Stimulated activated CD4-positive, alpha-beta T cell treated with anti-CD3 and anti-CD28 coated beads, Interleukin-15, amount 100 ng/mL, for 1 hour (primary cell): ENCODE measurements at places on chromosomes 5 and 9.

DNA sequence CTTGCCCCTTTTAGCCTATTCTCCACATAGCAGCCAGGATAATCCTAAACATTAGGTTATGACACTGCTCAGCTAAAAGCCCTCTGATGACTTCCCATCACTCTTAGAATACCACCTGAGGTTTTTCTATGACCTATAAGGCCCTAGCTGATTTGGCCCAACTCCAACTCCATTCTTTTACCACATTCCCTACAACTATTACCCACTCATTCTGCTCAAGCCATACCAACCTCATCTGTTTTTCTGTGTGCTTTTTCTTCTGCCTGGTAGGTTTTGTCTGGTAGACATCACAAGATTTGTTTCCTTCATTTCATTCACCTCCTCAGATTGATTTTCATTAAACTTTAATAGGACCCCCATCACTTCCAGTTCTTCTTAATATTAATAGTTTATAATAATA is 12.5 kb upstream of the FCHO2 start:
- DNase-seq: no peak

GRCh38 chr9:37528652-37529471 is 43.1 kb downstream of the POLR1E start:
- DNase-seq: peak; percentile 60

- DNase-seq: no peak
Observed at GRCh38 chr5:121009058-121009457, 545.0 kb downstream of the PRR16 start.

- no peak for DNase-seq
Observed at GRCh38 chr5:91416491-91416890, 33.4 kb upstream of the ARRDC3 start.

GRCh38 chr5:145362266-145362665 is 472.9 kb downstream of the PRELID2 start:
- no peak for DNase-seq

GRCh38 chr9:18768951-18769622 is 263.9 kb downstream of the SAXO1 start:
- no peak for DNase-seq

DNA sequence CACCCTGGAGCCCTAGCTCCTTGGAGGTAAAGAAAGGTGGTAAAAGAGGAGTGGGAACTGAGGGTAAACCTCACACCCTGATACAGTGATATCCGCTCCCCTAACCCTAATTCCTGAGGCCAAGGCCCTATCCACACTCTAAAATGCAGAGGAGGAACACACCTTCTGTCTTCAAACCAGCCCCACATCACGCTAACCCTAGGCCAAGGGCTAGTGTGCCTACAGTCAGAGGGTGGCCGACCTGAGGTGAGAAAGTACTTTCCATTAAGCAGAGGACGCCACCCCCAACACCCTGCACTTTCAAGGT is 590 bp downstream of the HDAC3 start:
- DNase-seq: no peak

DNA sequence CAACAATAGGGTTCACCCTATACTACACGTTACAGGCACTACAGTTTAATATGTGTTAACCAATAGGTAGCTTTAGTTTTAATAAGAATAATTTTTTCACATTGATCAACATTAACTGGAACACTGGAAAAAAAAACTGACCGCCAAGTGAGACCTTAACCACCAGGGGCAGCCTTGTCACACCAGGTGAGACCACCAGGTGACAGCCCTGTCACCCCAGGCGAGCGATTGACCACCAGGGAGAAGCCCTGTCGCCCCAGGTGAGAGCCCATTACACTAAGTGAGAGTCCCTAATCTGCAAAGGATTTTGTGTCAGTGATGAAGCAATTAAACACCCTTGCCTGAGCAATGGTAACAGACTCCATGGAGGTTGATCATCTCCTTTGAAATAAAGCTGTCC is 75.4 kb upstream of the SYK start:
- no peak for DNase-seq

- no peak for DNase-seq
Observed at GRCh38 chr5:149408252-149409099, 29.4 kb upstream of the IL17B start.

DNA sequence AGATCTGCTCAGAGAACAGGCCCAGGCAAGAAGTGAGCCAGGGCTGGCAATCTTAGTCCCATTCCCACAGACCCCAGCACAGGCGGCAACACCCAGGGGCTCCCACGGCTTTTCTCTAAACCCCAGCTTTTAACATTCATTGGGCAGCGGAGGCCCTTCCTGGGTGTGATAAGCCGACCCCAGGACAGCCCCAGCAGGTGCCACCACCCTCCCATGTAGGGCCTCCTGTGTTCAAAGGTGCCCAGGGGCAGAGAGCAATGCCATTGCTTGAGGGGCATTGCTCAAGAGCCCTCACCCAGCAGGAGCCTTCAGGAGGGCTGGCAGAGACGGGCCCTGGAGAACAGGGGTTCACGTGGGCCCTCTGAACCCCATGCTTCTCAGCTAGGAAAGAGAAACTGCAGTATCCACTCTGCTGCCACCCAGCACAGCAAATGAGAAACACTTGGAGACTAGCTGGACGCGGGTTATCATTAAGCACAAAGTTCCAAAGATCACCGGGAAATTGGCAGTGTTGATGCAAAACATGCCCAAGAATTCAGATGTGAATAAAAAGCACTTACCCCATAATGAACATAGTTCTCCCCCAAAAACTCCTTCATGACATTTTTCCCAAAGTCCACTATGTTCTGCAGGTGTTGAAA is 13.9 kb downstream of the IPPK start:
- no peak for DNase-seq

DNA sequence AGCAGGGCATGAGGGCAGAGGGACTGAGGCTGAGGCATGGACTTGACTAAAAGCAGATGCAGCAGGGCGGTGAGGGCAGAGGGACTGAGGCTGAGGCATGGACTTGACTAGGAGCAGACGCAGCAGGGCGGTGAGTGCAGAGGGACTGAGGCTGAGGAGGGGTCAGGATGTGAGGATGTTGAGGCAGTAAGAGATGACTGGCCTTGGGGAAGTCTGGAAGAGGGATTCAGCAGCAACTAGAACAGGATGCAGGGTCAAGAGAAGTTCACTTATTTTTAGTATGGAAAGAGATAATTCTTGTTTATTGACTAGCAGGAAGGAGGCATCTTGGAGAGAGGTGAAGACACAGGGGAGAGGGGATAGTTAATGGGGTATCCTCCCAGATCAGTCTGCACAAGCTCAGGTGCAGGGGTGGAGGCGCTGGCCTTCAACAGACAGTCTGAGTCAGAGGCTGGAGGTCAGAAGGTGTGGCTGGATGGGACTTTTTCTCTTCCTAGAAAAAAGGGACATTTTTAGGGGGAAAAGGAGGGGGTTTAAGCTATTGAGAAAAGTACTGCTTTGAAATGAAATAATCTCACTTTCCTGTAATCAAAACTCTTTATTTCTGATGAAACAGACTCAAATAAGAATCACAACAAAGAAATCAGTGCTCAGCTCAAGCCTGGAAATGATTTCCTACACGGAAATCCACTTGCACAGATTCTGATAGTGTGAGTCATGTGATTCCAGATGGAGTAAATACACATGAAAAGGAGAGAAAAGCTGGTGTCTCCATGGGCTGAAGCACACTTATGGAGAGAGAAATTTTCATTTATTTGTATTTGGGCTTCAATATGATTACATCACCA is 130.9 kb downstream of the PALM2AKAP2 start:
- DNase-seq: no peak

DNA sequence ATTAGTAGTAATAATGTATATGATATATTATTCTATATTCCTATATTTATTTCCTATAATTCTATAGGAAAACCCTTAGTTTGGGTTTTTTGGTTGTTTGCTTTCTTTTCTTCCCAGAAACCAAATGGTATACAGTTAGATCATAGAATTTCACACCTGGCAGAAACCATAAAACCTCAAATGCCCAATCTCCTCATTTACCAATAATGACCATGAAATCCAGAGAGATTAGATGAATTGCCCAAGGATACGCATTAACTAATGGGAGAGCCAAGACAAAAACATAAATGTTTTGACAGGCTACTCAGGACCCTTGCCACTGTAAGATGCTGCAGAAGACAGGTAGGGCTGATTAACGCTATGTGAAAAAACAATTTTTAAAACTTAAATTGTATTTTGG is 158.7 kb upstream of the FST start:
- no peak for DNase-seq

GRCh38 chr5:58085800-58086199 is 374.1 kb downstream of the PLK2 start:
- DNase-seq: no peak

DNA sequence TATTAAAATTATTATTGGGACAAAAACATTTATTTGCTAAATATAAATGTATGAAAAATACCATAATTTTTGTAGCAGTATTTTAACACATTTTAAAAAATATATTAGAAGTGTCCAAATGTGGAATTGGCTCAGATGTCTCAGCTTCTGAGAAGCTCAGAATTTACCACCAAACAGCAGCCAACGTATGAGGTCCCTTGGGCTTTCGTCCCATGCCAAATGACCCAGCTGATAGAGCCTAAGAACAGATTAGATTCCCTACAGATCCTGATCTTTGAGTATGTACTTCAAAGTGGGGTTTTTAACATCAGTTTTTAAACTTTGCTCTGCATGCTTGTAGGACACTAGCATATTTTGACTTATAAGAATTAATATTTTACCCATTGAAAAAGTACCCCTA is 77.3 kb upstream of the RPS23 start:
- DNase-seq: no peak

- no peak for DNase-seq
Observed at GRCh38 chr5:171861381-171861780, 75.8 kb downstream of the SMIM23 start.

DNA sequence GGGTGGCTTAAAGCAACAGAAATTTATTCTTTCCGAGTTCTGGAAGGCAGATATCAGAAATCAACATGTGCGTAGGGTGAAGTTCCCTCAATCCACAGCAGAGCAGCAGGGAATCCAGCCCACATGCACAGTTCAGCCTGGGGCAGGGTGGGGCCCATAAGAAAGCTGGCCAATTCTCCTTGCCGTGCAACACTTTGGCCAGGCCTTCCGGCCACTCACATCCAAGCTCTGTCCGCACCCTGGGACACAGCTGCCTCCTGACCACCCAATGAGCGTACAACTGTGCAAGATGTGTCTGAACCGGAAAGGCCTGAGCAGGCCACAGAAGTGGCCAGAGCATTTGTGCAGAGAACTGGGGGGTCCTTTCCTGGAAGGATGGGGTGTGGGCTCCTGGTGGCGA is 274.9 kb downstream of the GADD45G start:
- no peak for DNase-seq

DNA sequence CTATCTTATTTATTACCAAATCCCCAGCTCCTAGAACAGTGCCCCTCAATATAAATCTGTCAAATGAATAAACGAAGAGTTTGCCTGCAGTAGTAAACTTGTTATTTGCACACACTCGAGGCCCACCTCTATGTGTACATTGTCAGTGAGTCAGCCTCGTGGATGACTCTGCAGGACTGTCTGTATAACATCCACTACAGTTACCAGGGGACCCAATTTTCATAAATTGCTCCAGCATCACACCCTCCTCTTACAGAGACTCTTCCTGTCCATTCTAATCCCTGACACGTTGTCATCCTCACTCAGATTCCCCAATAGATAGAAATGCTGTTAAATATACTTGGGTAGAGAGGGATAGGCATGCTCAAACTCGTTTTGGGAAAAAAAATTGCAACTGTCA is 478.5 kb downstream of the RAB3C start:
- DNase-seq: no peak

DNA sequence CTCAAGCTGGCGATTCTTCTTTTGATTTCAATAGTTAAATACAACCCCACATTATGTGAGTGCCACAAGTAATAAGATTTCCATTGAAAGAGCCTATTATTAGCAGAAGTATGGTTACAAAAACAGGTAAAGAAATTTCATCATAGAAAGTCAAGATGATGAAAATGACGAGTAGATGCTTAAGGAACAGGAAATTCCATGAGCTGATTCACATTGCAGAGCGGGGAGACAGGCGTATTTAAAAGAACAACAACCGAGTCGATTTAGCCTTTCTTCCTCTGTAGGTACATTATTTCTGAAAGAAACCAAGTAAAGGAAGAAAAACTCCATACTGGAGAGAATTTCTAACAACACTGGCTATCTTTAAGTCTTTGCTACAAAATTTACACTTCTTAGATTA is 310.4 kb downstream of the SLF1 start:
- no peak for DNase-seq

DNA sequence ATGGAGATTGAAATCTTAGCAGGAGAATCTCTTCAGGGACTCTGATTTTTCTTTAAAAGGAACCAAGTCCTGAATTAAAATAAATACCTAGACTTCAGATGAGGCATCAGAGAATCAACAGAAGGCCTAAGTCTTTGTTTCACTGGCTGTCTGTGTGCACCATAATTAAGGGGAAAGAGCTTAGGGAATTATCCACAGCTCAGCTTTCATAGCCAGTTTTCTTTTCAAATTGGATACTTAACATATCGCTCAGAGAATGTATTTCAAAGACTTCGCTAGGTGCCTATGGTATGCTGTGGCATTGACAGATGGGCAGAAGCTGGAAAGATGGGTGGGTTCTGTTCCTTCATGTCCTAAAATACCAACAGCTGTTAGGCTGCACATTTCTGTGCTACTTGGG is 325.8 kb downstream of the TMEM38B start:
- DNase-seq: no peak

- no peak for DNase-seq
Observed at GRCh38 chr9:23731353-23731752, 94.7 kb downstream of the ELAVL2 start.

GRCh38 chr5:141343242-141343952 is at the start of gene PCDHGA3:
Gene PCDHGA3, plus strand, starts transcription at chr5:141343829. Its CDS starts 205 bp downstream, at chr5:141344034.
- no peak for DNase-seq

DNA sequence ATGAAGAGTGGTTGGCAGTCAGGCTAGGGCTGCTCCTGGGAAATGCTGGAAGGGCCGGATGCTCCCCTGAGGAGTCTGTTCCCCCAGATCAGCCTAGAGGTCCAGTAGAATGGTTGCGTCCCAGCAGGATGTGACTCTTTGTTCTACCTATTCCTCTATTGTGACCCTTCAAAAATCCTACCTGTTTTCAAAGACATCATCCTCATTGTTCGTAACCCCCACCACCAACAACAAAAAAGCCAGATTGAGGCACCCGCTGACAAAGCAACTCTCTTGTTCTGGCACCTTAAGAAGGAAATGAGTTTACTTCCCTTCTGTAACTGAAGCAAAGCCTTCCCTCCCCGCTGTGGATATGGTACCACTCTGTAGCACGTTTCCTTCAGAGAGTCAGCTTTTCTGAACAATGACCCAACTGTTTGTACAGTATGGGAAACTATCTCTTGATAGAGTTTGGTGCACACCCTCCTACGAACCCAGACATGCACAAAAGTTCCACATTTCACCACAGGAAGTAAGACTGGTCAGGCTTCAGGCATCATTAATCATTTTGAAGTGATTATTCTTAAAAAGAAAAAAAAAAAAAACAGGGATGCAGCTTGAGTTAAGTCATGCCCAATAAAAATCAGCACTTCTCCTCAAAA is 207.2 kb downstream of the ENC1 start:
- DNase-seq: no peak
